CD4-positive, alpha-beta T cell treated with Interleukin-21 for 1 hour (primary cell): ENCODE measurements at places on chromosomes 4 and X.

- DNase-seq, result no peak
Measured at GRCh38 chr4:154415313-154415712, 76.3 kb downstream of the DCHS2 start.

GRCh38 chrX:150570512-150570911 lies 2.1 kb downstream of the MTM1 start:
- peak; percentile 34 for DNase-seq

- no peak for DNase-seq
Measured at GRCh38 chr4:174828845-174829701, at the start of gene GLRA3. Gene GLRA3 (minus strand): TSS chr4:174829247. CDS start chr4:174828811, 436 bp downstream.

GRCh38 chrX:153495362-153495751 lies 577 bp downstream of the BGN start:
- no peak for DNase-seq

DNA sequence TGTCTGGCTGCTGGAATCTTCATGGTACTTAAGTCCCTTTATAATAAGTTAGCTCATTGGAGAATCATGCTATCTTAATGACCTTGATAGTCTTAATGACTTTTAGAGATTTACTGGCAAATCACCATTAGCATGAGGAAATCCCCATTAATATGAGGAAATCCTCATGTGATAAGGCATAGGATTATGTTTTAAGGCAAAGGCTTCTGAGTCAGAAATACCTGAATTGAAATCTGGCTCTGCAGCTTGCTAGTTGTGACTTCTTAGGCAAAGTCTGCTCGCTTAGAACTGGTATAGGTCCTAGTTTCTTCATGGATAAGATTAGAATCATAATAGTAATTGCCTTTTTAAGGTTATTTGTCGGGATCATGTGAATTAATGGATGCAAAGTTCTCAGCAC lies 190.2 kb upstream of the BANK1 start:
- DNase-seq, result no peak

DNA sequence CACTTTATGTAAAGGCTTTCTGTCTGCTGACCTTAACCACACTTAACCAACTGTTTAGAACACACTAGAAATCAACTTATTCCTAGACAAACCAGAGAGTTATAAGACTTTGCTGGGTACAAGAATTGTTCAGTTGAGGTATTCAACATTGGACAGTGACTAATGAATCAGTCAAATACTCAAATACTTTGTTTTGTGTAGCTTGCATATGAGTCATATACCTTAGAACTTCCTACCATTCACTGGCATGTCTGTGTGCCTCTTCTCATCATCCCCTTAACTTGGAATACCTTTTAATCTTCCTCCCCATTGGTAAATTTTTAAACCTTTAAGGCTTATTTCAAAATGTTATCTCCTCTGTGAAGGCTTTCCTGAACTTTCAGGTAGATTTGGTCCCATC lies 708.8 kb upstream of the GRIA3 start:
- no peak for DNase-seq

DNA sequence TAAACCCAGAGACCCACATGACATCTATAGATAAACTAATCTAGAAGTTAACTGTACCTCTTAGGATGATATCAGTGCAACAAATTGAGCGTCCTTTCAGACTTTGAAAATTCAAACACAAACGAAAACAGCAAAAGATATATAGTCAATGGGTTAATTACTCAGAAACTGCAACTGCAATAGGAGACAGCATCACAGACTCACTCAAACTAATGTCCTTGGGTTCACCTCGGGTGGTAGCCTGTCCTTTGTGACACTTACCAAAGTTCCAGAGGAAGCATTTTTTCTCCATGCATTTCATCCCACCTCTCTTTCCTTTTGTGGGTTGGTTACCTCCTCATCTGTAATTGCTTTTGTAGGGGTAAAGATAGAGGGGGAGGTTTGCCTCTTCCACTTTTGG lies 9.7 kb downstream of the GC start:
- DNase-seq, result no peak

DNA sequence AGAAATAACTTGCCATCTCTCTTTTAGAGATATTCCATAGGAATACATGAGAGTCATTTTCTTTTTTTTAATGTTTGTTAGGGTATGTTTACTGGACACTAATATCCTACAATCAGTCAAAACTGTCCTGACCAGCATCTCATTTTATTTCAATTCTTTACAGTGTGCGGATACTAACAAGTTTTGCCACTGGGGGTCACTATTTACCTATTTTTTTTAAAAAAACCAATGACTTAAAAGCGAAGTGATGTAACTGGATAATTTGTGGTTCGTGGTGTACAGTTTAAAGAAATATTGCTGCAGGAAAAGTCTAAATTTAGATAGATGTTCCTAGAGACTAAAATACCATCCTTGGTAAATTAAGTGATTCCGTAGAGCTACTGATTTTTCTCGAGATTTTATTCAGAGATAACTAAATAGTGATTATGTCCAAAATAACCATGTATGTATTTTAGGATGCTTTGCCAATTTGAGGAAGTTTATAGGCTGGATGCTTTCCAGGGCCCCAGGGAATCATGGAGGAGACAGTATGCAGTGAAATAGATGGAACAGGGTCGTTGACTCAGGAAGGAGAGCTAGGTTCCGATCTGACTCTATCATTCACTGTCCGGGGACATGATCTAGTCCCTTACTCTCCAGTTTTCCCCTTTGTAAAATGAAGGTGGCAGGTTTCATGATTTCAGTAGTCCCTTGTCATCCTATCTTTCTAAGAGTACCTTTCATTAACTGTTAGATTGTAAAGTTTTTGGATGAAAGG lies 34.0 kb upstream of the GNPDA2 start:
- peak; percentile 35 for DNase-seq

- DNase-seq, result no peak
Measured at GRCh38 chr4:138389976-138390685, 148.0 kb upstream of the SLC7A11 start.

DNA sequence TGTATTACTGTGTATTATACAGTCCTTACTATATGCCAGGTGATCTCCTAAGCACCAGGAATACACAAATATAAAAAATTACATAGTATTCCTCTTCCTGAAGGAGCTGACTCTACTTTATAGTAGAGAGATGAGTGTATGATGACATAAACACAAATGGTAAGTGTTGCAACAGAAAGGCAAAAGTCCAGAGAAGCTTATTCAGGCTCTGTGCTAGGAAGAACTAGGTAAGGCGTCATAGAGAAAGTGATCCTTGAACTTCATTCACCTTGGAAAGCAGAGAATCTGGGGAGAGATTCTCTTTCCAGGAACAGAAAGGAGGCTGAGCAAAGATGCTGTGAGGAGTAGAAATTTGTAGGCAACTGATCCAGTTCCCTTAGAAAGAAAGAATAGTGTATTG lies 115.0 kb upstream of the KCNIP4 start:
- DNase-seq, result no peak

- DNase-seq, result no peak
Measured at GRCh38 chr4:123060039-123060770, 137.8 kb upstream of the NUDT6 start.

- DNase-seq, result no peak
Measured at GRCh38 chrX:56231537-56232090, 542 bp upstream of the KLF8 start.

GRCh38 chrX:63932006-63932405 lies 147.0 kb upstream of the ARHGEF9 start:
- DNase-seq, result no peak

DNA sequence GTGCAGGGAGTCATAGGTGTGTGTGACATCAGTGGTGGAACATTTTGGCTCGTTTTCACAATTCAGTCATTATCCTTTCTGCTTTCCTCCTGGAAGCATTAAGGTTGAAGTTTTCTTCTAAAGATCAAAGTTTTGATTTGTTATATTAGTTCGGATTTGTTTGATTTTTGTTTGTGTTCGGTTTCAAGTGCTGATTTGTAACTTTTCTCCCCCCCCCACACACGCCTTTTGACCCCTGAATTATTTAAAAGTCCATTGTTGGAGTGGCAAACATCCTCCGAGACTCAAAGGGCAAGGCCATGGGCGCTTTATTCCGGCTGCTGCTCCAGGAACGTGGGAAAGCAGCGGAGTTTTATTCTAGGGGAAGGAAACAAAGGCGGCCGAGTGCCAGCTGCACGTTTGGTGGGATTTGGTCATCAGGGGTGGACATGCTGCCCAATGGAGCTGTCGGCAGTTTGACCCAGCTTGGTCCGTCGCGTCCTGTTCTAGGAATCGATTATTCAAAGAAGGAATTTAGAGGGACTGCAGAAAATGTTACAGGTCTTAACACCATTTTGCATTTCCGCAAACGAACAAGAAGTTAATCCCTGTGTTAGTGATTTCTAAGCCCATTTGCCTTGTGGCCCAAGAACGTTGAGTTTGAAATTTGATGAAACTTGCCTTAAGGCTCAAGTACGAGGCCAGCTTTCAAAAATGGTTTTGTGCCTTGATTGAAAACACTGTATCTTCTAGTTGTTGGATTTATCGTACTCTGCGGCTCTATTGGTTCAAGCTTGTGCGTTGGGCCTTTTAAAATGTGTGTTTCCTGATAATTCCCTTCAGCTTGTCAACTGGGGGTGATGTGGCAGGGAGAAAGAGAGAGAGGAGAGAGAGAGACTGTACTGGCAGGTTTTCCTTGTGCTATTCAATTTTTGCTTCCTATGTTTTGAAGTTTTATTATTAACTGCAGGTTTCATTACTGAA lies 565 bp upstream of the ZNF41 start:
- DNase-seq, result no peak

DNA sequence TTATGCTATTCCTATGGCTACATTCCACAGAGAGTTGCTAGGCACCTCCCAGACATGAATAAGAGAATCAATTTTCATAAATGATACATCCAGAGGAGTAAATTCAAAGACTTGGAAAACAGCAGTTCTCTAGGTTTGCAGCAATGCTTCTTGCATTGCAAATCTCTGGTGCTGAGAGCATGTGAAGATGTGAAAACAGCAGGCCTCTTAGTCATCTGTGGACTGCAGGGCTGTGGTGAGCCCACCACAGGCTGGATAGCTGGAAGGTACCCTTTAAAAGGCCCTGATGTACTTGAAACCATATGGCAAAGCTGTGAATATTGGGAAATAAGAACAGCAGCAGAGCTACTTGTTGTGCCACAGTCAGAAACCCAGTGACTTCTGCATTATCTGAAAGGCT lies 2135.9 kb downstream of the ARAP2 start:
- no peak for DNase-seq

DNA sequence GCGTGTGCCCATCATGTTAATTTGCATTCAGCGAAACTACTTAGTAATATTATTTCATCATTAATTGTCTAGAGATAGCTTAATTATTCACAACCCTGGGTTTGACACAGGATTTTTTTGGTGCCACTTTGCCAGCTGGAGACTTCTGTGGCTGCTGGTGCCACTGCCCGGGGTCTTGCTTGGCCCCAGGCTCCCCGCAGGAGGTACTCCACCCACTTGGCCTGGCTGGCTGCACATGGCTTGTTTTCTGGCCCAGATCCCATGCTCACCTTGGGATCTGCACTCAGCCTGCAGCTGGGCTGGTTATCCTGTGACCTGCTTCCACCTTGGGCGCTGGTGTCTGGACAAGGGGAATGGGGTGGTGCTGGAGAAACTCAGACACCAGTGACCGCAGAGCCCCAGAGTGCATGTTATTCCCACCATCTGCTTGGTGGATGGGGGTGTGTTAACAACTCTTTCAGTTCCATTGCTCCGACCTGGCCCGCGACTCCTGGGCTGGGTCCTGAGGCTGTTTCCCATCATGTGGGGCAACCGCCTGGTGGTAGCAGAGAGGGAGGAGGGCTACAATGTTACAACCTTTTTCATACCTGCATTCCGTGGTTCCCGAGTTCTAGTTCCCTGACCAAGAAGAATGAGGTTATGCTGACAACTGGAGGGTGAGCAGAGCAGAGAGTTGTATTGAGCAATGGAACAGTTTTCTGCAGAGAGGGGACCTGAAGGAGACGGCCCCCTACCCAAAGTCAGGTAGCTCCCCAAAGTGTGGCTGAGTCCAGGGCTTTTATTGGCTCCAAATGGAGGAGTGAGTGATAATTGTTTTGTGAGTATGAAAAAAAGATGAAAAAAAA lies 1950.0 kb upstream of the IGFBP7 start:
- DNase-seq, result no peak

- DNase-seq, result no peak
Measured at GRCh38 chrX:153164733-153165132, 14.4 kb upstream of the MAGEA1 start.

DNA sequence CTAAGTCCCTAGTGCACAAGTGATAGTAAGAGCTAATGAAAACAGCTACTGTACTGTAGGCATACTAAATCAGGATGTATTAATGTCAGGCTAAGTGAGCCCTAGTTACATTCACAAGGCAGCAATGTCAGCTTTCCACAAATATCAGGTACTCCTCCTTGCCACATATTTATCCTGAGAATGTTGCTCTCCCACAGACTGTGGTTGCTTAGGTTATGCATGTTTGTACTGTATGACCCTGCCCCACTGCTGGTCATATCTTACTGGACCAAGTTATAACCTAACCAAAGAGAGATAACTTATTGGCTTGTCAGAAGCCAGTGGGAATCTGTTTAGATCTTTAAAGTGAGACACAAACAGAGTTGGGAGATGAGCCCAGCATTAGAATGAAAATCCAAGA lies 241.0 kb downstream of the SLC39A8 start:
- DNase-seq, result no peak

DNA sequence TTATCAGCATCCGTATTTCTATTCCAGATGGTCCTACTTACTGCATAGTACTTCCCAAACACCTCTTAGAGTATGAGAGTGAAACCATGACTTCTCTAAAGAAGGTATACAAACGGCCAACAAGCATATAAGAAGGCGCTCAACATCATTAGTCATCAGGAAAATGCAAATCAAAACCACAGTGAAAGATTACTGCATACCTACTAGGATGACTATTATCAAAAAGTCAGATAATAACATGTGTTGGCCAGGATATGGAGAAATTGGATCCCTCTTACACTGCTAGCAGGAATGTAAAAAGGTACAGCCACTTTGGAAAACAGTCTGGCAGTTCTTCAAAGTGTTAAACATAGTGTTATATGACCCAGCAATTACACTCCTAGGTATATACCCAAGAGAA lies 215.3 kb upstream of the CXorf66 start:
- DNase-seq, result no peak

- no peak for DNase-seq
Measured at GRCh38 chr4:141124224-141124623, 9.0 kb downstream of the RNF150 start.

DNA sequence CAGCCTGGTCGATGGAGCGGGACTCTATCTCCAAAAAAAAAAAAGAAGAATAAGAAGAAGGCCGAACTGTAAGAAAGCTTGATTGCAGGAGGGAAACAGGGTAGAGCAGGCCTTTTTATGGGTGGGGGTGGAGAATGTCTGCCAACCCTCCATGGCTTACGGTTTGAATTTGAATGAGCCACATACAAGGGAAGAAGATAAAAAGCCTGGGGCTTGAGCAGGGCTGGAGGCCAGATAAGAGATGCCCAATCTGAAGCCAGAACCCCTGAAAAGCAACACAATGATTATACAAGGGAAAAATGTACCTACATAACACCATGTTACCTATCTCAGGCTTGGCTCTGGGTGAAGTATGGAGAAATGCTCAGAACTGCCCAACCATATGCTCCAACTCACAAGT lies 57.3 kb upstream of the TRIM2 start:
- no peak for DNase-seq

DNA sequence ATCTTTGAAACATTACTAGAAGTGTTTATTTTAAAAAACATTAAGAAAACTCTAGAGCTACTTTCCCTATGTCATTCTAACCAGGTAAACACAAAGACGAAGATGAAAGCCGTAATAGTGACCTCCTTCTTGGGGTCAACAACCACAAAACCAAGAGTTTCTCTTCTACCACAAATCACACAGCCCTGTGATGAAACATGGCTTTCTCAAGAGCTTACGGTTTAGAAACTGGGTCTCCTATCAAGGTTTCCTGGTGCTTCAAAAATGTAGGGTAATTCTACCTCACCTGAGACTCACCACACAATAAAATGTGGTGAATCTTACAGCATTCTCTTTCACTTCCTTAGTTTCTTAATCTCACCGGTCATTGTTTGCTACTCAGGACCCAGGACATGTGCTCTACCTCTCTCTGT lies 50.9 kb downstream of the CORIN start:
- DNase-seq, result no peak
